ENCODE measurements at places on chromosomes 7 and 10.

- no peak for DNase-seq
These were observed 55.0 kb downstream of the COL13A1 start for GRCh38 chr10:69856601-69857166.

GRCh38 chr7:1943326-1943725, 273.2 kb downstream of the ELFN1 start:
- DNase-seq = no peak

DNA sequence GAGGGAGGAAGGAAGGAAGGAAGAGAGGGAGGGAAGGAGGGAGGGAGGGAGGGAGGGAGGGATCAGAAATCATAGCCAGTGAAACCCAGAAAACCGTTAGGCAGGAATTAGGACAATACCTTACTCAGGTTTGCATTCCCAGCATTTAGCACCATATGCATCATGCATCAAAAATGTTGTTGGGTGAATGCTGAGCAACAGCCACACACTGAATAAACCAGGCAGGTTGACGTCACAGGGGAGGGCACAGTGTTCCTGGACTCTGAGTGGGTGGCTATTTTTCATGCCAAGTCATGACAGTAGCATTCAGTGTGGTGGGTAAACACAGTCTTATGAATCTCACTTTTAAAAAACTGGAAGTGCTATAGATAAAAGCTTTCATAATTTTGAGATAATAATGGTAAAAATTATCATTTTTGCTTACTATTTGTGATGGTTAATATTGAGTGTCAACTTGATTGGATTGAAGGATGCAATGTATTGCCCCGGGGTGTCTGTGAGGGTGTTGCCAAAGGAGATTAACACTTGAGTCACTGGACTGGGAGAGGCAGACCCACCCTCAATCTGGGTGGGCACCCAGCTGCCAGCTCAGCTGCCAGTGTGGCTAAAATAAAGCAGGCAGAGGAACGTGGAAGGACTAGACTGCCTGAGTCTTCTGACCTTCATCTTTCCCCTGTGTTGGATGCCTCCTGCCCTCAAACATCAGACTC, 199.1 kb upstream of the PRKCQ start:
- no peak for DNase-seq

GRCh38 chr10:76086761-76087639, 655.6 kb downstream of the LRMDA start:
- peak; percentile 6 for DNase-seq

DNA sequence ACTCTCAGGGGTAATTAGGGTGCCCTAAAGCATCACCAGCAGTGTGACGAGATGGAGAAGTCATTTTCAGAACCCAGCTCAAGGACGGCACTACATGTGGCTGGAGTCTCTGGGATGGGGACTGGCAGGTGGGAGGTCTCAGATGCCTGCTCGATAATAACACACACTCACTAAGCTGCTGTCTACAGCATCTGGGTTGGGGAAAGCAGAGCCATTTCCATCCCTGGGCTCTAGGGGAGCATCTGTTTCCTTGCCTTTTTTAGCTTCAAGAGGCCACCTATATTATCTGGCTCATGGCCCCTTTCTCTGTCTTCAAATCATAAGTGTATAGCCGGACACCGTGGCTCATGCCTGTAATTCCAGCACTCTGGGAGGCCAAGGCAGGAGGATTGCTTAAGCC, 79.6 kb downstream of the SH3PXD2A start:
- DNase-seq = no peak

DNA sequence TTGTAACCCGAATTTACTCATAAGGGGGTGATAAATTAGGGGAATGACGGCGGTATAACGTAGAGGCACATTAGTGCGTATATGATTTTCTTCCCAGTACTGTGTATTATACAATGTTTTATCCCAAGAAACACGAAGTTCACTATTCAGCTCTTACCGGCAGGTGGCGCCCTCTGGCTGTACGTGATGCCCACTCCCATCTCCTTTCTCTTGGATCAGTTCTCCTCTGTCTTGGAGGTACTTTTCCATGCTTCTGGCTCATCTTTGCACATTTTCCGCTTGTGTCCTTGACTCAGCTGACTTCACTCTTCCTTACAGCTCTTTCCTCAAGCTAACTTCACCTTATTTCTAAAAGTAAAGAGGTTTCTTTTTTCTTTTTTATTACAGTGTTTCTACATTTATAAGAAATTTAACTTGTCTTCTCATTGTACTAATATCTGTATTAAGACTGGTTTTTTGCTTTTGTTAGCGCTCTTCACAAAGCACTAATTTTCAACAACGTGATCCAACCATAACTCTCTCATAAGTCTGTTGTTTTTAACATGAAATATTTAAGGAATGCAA, 21.3 kb downstream of the TMEM176B start:
- DNase-seq = peak; percentile 68
